ENCODE measurements at places on chromosomes 13 and 19.

DNA sequence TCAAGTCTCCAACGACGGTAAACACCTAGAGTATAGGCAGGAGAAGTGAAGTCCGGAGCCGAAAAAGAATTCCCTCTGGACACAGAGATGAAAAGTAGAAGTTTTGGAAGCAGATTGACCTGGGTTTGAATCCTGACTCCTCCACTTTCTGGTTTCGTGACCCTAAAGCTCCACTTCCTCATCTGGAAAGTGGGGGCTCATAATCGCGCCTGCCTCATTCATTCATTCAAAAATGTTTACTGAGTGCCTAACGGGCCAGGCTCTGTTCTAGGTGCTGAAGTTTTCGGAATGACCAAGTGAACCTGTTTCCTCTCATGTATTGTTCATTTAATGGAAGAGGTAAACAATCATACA is 7.1 kb upstream of the EML2 start:
- DNase-seq: no peak

- no peak for DNase-seq
Measured at GRCh38 chr13:98538876-98539275, 38.0 kb downstream of the STK24 start.

DNA sequence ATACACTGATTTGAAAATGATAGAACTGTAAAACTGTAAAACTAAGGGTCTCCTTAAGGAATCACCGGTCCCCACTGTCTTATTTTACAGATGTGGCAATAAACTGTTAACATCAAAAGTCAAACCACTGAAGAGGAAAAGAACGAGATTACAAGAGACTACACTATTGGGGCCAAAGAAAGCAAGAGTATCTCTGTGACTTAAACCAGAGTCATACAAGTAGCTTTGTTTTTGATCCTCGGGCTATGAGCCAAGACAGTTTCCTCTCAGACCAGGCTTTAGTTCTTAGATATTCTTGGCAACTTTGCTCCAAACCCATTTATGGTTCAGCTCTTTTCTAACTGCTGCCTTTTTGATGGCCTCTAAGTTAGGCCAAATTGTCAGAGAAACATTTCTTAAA is 113.8 kb downstream of the TBC1D4 start:
- DNase-seq: no peak

- no peak for DNase-seq
Measured at GRCh38 chr19:18929311-18929710, 9.8 kb downstream of the DDX49 start.

DNA sequence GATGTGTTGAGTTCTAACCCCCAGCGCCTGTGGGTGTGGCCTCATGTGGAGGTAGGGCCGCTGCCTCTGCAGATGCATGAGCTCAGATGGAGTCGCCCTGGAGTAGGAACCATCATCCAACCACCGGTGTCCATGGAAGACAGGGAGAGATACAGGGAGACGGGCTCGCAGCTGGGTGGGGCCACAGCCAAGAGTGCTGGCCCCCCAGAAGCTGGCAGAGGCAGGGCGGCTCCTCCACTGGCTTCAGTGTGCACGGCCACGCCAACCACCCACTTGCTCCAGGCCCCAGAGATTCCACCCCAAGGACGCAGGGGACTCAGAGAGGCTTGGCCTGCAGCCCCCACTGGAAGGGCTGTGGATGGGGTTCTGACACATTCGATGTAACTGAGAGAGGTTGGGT is 5.4 kb upstream of the MCF2L start:
- DNase-seq: peak; percentile 40

- DNase-seq: no peak
Measured at GRCh38 chr13:65125236-65125635, 2104.9 kb downstream of the PCDH9 start.

DNA sequence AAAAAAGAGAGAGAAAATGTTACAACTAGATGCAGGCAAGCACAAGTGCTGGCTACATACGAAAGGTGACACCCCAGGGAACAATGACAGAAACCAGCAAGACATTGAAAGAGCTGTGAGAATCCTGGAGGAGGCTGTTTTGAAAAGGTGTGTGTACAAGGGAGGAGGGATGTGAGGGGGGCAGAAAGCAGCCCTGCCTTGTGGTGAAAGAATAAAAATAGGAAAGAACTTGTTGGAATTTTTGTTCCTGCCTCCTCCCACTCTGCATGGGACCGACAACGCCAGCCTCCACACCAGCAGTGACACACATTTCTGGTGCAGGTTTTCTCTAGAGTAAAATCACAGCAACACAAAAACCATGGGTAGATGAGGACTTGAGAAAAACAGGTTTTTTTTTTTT is 1258.6 kb downstream of the PCDH9 start:
- DNase-seq: no peak

- no peak for DNase-seq
Measured at GRCh38 chr13:74675182-74675581, 541.0 kb upstream of the KLF12 start.

GRCh38 chr19:8461891-8462290 is 17.1 kb downstream of the HNRNPM start:
- no peak for DNase-seq

DNA sequence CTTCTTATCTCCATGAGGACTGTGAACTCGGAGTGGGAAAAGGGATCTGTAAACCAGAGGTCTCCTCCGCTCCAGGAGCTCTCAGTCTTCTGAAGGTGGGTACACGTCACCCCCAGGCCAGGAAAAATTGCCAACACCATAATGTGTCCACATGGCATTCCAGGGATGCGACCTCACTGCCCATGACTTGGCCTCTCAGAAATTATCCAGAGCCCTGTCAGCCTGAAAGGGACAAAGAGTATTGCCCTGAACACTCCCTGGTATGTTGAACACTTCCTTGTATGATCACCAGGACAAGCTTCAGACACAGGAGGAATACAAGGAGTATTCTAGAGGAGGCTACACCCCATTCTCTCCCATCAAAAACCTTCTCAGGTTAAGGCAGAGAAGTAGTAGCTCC is 81.0 kb upstream of the SLC7A1 start:
- no peak for DNase-seq

- no peak for DNase-seq
Measured at GRCh38 chr19:50764409-50764808, 5.9 kb upstream of the GPR32 start.

GRCh38 chr13:23851106-23851505 is 38.1 kb downstream of the MIPEP start:
- no peak for DNase-seq

- no peak for DNase-seq
Measured at GRCh38 chr13:112815871-112816270, 126.0 kb downstream of the ATP11A start.

DNA sequence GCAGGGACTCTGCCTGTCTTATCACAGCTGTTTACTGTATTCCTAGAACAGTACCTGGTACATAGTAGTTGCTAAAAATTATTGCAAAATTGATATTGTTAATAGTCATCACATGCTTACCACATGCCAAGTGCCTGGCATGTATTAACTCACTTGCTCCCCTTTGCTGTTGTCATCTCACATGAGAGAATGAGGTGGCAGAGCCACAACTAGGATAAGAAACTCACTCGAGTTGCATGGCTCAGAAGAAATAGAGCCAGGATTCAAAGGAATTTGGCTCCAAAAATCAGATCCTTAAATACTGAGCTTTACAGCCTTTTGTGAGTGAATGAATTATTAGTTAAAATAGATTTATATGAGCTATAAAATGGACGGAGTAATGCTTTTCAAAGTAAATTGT is 42.6 kb downstream of the B3GLCT start:
- DNase-seq: no peak

GRCh38 chr13:21691500-21691899 is 20.6 kb downstream of the FGF9 start:
- DNase-seq: no peak

DNA sequence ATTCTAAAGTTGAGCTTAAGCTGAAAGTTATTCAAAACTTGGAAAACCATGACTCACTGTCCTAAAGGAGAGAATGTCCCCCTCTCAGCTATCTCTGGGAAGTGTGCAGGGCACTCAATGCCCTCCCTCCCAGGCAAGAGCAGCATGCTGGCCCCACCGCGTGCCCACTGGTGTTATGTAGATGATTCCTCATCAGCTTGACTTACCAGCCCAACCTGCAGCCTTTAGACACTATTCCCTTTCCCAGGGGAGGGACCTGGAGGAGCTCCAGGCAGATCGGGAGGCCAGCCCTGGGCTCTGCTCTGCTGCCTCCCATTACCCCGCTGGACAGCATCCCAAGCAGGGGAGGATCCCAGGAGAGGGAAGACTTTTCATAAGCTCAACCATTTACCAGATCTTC is 124.6 kb downstream of the FGF14 start:
- DNase-seq: peak; percentile 67

DNA sequence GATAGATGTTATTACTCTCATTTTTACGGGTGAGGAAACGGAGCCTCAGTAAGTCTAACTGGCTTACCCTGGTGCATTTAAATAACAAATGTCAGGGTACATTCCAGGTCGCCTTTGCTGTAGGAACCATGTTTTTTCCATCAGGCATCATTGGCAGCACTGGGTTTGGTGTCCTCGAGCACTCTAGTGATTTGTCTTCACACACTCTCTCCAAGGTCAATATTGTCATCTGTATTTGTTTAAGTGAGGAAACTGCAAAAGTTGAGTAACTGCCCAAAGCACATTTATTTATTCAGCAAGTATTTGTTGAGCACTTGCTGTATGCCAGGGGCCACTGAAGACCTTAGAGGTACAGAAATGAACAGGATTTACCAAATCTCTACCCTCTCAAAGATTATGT is 78.6 kb downstream of the DCT start:
- no peak for DNase-seq

- DNase-seq: no peak
Measured at GRCh38 chr19:42471554-42472249, 29.0 kb upstream of the CXCL17 start.

- peak; percentile 67 for DNase-seq
Measured at GRCh38 chr19:45499196-45500180, 1.2 kb downstream of the PPM1N start.

GRCh38 chr13:33303855-33304597 is 18.5 kb upstream of the STARD13 start:
- no peak for DNase-seq

- DNase-seq: no peak
Measured at GRCh38 chr13:49733181-49733951, 42.1 kb upstream of the EBPL start.

- no peak for DNase-seq
Measured at GRCh38 chr19:52170304-52170703, 1.1 kb downstream of the ZNF836 start.
